ENCODE measurements at places on chromosomes 2 and 18.

DNA sequence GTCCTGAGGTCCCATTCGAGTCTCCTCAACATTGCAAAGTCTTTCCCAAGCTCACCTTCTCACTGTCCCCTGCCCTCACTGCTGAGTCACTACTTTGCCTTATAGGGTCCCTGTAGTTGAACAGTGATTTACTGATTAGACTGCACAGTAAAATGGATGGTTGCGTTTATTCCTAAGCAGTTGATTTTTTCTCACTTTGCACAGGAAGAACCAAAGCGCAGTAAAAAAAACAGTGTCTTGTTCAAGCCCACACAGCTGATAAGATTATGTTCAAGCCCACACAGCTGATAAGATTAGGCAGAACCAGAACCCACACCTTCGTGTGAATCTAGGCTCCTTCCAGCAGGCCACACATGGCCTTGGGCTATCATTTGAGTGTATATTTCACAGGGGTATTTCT, 215.3 kb upstream of the COPS8 start:
- DNase-seq = no peak

- no peak for DNase-seq
These were observed 118.8 kb downstream of the MEP1B start for GRCh38 chr18:32308493-32309120.

DNA sequence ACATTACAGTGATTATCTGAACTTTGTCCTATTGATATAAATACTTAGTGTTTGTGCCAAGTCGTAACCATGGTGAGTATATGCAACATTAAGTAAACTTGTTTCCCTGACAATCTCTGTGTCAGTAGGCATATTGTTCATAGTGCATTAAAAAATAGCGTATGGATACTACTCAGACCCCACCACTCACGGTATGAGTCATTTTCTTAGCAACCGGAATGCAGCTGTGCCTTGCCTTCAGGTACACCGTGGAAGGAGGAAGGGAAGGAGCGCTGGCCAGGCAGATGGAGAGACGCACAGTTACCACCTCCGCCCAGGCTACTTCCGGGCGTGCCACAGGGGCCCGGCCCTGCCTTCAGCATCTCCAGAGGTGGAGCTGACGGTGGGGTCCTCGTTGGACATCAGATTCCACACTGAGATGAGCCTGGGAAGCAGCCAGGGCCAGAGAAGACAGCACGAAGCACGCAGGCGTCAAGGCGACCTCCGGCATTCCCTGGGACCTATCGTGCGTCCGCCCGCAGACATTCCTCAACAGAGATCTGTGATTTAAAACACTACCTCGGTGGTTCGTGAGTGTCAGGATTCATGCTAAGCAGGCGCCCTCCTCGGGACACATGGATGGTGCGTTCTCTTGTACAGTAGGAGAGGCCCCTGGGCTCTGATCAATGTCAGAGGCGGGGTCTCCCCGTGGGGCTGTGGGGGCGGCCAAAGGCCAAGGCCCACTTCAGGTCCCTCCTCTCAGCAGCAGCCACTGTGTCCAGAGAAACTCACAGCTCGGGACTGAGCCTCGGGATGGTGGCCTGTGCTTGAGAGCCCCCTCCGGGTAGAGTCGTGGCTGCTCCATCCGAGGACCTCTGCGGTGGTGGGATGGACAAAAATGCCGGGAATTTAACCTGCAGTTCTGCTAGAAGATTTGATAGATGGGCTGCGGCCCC, 82.2 kb upstream of the HDAC4 start:
- no peak for DNase-seq

- no peak for DNase-seq
These were observed 3.5 kb downstream of the RBM43 start for GRCh38 chr2:151258121-151258520.

DNA sequence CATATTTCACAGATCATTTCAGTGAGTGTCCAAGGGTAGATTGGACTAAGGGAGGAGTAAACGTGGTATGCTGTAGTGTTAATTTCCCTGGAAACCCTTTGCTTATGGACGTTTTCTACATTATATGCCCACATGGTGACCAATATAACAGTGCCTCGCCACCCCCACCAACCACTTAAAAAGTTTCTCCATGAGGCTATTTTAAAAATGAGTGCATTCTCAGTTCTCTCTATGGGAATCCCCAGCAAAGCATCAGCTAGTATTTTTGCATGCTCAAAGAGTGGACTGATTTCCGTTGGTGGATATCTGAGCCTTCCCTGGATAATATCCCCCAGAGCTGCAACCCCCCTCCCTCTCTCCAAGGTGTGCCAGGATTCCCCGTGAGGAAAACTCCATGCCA, 73.2 kb downstream of the TGFA start:
- DNase-seq = no peak

DNA sequence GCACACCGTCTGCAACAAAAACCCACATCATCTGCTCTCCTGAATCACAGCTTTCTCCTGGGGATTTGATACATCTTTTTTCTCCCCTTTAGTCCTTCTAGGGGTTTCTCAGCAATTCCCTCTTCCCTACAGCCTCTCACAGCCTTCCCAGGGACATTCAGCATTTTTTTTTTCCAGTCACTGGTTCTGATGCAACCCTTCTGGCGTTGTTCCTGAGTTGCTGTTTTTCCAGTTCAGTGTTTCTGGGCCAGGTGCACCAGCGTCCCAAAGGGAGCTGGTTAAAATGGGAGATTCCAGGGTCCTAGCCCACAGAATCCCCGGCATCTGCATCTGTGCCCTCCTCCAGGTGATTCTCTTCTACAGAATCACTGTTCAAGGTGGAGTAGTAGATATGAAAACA, 36.1 kb downstream of the ADCY3 start:
- no peak for DNase-seq
